Stimulated activated CD4-positive, alpha-beta T cell treated with anti-CD3 and anti-CD28 coated beads, Interleukin-1b, Interleukin-23, amount 100 ng/mL, for 1 hour (primary cell): ENCODE measurements at places on chromosomes 3 and 15.

- no peak for DNase-seq
Measured at GRCh38 chr3:144104186-144104585, 132.6 kb downstream of the DIPK2A start.

DNA sequence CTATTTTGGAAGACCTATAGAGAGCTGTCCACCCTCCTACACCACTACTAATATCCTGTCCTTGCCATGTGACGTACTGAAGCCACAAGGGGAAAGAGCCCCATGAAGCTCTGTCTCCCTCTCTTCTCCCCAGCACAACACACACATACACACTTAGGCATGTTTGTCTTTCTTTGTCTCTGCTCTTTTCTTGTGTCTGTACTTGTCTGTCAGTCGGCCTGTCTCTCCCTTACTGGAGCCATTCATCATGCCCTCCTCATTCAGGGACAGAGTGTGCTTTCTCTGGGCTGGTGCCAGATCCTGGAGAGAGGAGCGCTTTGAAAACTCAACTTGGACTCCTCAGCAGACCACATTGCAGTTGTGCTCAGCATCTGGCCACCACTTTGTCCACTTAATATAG, 47.6 kb downstream of the PSMD6 start:
- no peak for DNase-seq

- no peak for DNase-seq
Measured at GRCh38 chr3:80676261-80676660, 908.5 kb upstream of the ROBO1 start.

GRCh38 chr3:81476692-81477091, 284.8 kb downstream of the GBE1 start:
- no peak for DNase-seq

- DNase-seq: no peak
Measured at GRCh38 chr3:8641472-8641871, 3.1 kb downstream of the SSUH2 start.

GRCh38 chr3:169041677-169042171, 621.8 kb downstream of the MECOM start:
- DNase-seq: no peak

DNA sequence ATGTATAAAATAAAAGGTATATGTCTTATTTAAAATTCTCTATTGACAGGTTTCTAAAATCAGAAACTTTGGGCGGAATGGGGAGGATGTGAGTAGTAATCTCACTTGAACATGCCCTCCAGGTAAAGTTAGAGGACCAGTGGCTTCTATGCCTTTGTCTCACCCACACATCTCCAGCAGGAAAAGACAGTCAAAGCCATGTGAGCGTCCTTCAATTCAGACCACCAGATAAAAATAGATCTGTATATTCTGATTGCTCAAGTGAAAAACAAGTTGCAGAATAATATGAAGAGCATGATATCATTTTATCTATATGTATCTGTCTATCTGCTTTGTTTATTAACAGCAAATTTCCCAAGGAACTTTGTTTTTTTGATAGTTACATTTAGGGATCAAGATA, 152.2 kb downstream of the TMCO5A start:
- DNase-seq: no peak

GRCh38 chr15:78102211-78102610, 9.8 kb downstream of the SH2D7 start:
- no peak for DNase-seq

- no peak for DNase-seq
Measured at GRCh38 chr3:43817064-43817463, 126.3 kb downstream of the ABHD5 start.

- no peak for DNase-seq
Measured at GRCh38 chr15:50884540-50884939, 23.9 kb upstream of the AP4E1 start.

DNA sequence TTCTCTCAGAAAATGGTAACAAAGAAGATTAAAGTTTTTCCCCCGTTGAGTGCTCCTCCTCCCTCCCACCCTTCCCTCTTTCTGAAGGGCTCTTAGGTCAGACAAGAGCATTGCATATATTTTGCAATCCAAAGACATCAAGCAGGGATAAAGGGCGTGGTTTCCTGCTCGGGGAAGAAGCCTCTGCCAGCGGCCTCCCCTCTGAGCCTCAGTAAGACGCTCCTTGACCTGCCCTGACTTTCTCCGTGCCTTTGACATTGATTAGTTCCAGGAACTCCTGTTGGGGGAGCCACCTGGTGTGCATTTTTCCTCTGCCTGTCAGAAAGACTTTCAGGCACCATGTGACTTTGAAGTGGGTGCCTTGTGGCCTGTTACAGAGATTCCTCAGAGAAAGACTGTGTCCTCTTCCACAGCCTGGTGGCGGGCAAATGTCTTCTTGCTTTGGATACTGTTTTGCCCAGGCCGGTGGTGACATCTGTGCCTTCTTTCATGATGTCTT, 87.2 kb upstream of the TBL1XR1 start:
- DNase-seq: no peak

DNA sequence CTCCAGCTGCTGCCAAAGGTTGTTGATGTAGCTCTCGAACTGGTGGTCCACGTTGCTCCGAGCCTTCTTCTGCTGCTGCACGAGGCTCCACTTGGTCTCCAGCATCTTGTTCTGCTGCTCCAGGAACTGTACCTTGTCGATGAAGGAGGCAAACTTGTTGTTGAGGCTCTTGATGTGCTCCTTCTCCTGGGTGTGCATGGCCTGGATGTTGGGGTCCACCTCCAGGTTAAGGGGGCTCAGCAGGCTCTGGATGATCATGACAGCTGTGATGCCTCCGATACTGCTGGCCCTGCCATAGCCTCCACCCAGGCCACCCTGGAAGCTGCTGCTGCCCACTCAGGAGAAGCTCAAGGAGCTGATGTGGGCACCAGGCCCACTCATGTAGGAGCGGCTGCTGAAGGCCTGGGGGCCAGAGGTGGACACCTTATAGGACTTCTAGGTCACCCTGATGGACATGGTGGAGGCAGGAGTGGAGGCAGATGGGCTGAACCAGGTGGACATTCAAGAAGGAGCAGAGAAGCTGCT, 14.9 kb upstream of the PSTPIP1 start:
- DNase-seq: no peak

GRCh38 chr3:10162185-10162584, 2.5 kb upstream of the IRAK2 start:
- no peak for DNase-seq

DNA sequence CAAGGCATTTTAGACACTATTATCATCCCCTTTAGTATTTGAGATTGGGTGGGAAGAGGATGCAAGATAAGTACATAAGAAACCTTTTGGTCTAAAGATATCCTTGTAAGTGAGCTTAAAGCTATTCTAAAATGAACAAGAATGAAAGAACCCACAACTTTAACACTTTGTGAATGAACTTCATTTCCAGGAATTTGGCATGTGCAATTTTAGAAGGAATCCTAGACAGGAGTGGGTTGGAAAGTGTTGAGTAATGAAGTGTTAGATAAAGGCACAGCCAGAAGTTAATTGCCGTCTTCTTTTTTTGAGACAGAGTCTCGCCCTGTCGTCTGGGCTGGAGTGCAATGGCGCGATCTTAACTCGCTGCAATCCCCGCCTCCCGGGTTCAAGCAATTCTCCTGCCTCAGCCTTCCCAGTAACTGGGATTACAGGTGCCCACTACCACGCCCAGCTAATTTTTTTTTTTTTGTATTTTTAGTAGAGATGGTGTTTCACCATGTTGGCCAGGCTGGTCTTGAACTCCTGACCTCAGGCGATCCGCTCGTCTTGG, 13.2 kb upstream of the TEX9 start:
- DNase-seq: no peak

DNA sequence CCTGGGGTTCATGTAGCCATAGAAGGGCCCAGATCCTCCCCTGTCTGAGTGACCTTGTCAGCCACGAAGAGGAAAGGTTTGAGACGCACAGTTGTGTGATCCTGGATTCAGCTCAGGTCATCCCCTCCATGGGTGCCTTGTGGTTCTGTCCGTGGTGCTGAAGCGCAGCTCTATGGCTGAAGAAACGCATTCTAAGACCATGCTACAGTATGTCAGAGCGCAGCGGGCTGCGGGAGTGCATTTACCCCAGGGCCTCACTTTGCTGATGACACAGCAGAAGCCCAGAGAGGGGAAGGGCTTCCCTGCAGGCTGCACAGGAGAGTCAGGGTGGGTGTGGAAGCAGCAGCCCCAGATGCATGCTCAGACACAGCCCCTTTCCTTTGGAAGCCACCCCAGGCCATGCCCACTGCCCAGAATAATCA, 68.8 kb upstream of the IQSEC1 start:
- no peak for DNase-seq

GRCh38 chr3:73568371-73568862, 56.3 kb downstream of the PDZRN3 start:
- DNase-seq: no peak

DNA sequence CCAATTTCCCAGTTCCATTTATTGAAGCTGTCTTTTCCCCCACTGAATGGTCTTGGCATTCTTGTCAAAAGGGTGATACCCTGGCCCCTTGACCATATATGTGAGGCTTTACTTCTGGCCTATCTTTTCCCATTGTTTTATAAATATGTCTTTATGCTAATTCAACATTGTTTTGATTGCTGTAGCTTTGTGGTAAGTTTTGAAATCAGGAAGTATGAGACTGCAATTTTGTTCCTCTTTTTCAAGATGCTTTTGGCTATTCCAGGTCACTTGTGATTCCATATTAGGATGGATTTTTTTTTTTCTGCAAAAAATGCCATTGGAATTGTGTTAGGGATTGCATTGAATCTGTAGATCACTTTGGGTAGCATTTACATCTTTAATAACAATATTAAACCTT, 141.2 kb upstream of the MANF start:
- no peak for DNase-seq

DNA sequence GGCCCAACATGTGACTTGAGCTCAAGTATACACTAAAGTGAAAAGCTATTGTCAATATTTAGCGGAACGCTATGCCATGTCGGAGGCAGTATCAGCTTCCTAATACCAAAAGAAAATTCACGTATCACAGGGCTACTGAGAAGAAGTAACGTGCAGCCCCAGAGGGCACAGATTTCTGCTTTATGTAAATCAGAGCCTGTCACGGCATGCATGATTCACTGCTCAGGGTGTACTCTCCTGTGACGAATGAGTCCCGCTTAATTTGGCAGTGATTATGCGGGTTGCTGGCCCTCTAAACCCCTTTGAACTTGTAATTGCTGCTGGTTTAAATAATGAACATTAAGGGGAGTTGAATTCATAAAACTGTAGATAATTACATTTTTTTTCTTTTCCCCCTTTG, 85.3 kb downstream of the MEIS2 start:
- DNase-seq: no peak

- DNase-seq: no peak
Measured at GRCh38 chr15:74763416-74763815, 14.8 kb downstream of the CYP1A2 start.

DNA sequence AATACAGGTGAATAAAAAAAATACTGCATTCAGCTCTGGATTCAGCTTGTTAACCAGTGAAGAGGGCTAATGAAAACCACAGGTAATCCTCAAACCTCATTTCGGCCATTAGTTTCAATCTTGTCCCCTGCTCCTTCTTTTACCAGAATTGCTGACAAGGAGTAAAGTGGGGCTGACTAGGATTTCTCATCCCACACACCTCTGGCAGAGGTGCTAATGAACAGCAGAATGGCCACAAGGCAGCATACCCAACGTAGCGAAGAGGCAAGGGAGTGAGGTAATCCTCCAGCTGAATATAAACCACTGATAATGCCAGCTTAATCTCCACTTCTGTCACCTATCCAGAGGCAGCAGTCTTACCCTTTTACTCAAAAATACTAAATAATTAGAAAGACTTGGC, 248.8 kb upstream of the CDIN1 start:
- no peak for DNase-seq

- no peak for DNase-seq
Measured at GRCh38 chr3:52370531-52370930, 54.4 kb downstream of the DNAH1 start.

- DNase-seq: no peak
Measured at GRCh38 chr15:60535743-60536142, 56.8 kb upstream of the ICE2 start.
